ENCODE measurements at places on chromosomes 5 and 9. TPM values are rescaled to one million over a fixed set of nuclear protein-coding genes. Genes with fewer than 3 reads are reported as not detected.

Gene AQP3
- total RNA-seq, result 256 TPM

DNA sequence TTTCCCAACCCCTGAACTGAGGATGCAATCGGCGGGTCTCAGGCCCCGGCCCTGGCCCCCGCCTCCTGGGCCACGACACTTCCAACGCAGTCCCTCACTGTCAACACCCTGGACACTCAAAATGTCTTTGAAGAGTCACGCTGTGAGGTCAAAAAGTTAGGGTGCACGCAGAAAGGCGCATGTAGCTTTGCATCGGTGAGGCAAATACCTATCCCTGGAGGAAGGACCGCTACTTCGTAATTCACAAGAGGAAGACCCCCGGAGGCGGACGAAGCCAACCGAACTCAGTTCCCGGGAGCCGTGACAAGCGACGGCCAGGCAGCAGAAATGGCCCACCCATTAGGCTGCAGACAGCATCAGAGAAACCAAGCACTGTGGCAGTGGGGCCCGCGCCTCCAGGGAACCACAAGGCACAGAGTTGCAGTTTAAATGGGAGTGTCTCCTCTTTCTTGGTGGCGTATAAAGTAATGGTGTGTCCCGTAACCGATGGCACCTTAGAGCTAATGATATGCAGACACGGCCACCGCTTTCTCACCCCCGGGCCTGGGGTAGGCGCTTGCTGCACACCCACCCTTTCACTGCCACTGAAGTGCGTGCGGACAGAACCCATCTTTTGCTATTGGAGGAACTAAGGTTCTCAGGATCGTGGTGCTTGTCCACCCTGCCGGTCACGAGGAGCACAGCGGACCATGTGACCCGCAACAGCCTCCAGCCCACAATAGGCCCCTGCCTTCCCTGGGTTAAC is 9.0 kb downstream of the ADAMTS2 start:
- DNase-seq, result no peak

DNA sequence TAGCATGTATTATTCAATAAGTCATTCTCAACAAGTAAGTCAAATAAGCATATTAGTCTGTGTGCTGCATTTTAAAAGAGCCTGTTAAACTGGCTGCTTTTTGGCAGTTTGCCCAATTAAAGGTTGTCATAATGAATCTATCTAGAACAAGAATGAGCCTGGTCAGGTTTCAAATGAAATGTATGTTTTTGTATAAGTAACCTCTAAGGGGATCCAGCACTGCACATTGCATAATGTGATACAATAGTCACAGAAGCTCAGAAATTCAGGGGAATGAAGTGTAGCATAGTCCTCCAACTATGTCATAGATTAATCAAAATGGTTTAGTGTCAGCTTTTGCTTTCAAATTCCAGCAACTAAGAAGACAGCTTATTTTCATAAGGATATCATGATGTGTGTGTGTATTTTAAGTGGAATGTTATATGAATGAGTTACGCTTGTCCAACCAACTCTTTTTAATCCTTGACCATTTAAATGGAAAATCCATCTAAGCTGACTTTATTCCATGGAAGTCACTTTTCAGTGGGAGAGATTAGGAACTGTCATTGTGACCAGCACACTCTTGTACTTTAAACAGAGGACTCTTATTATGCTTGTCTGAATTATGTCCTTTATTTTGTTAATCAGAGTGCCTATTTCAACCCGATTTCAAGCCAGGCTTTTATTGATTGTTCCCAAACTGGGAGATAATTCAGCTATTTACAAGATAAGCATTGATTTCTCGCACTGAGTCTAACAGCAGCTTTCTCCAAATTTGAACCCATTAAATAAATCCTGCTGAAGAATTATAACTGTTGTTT is 283.9 kb upstream of the ADAMTSL1 start:
- DNase-seq, result no peak

DNA sequence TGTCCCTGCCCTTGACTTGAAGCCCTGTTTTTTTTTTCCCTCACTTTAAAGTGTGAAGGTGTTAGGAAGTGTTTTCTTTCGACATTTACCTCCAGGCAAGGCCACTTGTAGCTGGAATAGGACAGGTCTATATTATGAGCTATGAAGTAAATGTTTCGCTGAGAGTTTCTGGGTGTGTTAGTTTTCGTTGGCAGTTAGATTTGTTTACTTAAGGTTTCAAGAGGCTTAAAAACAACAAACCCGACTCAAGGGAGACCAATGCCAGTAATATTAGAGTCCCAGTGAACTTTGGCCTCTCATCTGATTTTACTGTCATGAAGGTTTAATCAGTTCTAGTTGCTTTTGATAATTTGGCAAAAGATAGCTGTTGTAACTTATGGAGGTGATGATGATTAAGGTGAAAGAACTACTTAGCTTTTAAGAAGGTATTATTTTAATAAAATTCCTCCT is 25.2 kb downstream of the OCLN start:
- no peak for DNase-seq

Gene OR2Y1
- not detected for total RNA-seq

Gene CENPH
- 30.3 TPM for total RNA-seq

- no peak for DNase-seq
These were observed 3.5 kb downstream of the TAF1L start for GRCh38 chr9:32631991-32632390.

Gene FOXD4L6
- total RNA-seq, result 0.09 TPM

- DNase-seq, result no peak
These were observed 51.2 kb upstream of the ADRA1B start for GRCh38 chr5:159864885-159865691.

GRCh38 chr5:124867137-124867704 is 120.8 kb upstream of the ZNF608 start:
- no peak for DNase-seq

DNA sequence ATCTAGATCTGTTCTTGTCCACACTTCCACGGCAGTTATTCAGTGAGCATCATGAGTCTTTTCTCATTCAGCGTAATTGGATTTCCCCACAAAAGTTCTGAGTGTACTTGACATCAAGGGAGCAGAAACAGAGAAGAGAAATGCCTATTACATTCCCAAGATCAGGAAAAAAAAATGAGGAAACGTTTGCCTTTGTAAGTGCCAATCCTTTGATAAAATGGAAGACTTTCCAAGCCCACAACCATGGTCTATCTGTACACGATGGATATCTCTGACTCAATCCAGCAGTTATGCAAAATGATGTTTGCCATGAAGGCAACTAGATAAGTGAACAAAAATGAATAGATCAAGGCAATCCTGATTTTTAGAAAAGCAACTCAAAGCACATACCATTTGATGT is 235.9 kb downstream of the DOCK8 start:
- no peak for DNase-seq

DNA sequence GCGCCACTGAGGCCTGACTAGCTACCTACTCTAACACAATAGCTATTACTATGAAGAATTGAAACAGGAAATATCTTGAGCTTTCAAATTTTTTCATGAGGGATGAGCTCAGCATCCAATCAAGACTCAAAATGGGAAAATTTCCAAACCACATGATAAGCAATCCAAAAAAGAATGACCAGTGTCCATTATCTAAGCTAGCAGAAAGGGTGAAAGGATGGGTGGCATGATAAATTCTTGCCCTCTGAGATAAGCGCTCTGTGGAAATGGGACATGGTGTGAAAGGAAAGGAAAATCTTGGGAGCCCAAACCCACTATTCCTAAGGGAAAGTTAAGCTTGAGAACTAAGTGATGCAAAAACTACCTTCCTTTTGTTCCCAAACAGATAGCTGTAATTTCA is 170.2 kb upstream of the NREP start:
- no peak for DNase-seq

Gene TSTD2
- total RNA-seq, result 16.0 TPM

DNA sequence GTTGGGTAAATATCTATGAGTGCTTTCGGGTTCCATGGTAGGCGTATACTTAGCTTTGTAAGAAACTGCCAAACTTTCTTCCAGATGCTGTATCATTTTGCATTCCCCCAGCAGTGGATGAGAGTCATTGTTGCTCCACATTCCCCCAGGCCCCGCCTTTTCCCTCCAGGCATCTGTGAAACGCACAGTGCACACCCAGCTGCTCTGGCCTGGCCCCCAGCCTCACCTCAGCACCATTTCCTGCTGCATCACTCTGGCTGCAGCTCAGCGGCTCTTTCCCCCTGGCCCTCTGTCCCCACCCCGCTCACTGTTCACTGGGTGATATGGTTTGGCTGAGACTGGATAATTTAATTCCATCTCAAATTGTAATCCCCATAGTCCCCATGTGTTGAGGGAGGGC is 76.6 kb upstream of the SPTLC1 start:
- no peak for DNase-seq

- DNase-seq, result no peak
These were observed 4.7 kb downstream of the GNAQ start for GRCh38 chr9:78026947-78027346.

- DNase-seq, result no peak
These were observed 15.9 kb downstream of the DAP start for GRCh38 chr5:10745133-10745532.

Gene PIP5KL1
- 0.33 TPM for total RNA-seq

DNA sequence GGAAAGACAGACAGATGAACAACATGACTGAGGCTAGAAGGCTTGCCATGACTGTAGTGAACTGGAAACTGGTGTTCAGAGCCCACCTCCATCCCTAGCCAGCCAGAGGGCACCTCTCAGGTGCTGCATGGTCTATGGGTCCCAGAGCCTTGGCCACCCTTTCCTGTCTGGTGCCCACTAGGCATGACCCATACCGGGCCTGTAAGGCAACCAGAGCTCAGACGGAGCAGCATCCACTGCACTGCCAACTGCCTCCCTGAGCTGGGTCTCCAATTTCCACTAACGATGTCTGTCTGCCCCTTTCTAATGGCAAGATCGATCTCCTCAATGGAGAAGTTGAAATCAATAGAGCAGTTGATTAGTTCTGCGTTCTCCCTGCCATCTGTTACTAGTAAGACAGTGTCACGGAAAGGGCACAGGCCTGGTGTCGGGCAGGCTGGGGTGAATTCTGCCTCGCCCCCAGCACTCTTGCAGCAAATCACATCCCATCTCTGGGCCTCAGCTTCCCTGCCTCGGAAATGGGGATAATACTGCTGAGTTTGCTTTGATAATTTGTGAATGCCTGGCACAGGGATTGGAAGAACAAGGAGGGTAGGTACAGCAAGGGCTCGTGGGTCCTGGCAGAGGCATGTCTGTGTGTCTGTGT is 172.3 kb upstream of the MVB12B start:
- DNase-seq, result no peak

DNA sequence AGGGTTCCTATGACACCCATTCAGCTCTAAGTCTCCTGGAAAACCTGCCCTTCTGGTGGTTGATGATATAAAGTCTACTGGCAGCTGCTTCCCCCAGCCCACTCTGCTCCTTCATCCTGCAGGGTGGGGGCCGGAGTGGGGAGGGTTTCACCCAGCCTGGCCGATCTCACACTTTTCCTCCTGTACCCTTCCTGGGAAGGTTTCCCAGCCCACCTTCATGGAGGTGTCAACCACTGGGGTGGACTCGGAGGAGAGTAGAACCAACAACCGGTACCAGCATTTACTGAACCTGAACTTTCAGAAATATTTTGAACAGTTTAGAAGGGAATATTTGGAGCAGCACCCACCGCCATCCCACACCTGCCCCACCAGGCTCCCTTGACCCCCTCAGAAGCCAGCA is 30.4 kb downstream of the ROR2 start:
- no peak for DNase-seq

DNA sequence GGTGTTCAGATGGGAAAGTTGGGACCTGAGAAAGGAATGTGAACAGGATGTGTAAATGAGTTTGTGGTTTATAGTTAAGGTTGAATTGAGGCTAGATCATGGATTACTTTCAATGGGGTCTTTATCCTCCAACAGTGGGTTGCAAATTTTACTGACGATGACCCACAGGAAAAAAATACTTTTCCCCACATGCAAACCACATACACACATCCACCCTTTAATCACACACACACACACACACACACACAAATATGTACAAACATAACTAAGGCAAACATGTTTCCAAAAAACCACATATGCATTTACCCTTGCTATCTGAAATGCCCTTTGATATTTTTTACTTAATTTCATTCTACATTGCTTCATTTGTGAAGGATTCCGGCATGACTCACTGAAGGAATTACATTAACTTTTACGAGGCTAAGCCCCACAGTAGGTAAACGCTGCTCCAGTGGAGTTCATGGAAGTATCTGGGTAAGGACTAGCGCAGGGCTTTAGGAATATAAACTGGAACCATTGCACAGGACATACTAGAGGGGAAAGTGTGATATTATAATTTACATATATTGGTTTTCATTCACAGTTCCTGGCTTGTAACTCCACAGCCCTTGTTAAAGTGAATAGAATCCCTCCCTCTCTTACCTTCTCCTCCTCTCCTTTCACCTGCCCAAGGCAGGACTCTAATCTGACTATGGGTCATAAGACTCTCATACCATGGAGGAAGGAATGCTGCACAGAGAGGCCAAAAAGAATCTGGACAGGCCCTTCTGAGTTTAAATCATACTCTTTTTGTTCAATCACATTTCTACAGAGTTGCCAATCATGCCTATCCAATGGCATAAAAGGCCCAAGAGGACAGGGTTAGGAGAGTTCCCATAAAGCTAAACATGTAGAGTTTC is 8.5 kb upstream of the SPEF2 start:
- no peak for DNase-seq

Gene ROPN1L
- 0.42 TPM for total RNA-seq

GRCh38 chr5:53479045-53479589 is 1.3 kb upstream of the FST start:
- DNase-seq, result no peak

DNA sequence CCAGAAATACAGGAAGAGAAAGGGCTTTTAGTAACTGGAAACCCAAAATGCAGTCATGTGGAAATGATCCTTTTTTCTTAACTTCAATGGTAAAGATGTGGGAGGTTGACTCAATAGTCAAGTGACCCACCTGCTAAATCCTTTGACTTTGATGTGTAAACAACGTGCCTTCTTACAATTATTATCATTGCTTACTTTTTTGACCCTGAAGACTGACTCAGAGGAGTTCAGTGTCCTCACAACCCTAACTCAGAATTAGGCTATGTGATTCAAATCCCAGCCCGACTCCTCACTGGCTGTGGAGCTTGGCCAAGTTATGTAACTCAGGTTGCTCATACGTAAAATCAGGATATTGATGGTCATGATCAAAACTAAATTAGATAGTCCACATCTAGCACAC is 27.9 kb downstream of the ANXA1 start:
- DNase-seq, result no peak

- no peak for DNase-seq
These were observed 1704.8 kb upstream of the CDH9 start for GRCh38 chr5:28743025-28743715.

GRCh38 chr9:106797299-106797698 is 65.7 kb upstream of the ZNF462 start:
- no peak for DNase-seq

DNA sequence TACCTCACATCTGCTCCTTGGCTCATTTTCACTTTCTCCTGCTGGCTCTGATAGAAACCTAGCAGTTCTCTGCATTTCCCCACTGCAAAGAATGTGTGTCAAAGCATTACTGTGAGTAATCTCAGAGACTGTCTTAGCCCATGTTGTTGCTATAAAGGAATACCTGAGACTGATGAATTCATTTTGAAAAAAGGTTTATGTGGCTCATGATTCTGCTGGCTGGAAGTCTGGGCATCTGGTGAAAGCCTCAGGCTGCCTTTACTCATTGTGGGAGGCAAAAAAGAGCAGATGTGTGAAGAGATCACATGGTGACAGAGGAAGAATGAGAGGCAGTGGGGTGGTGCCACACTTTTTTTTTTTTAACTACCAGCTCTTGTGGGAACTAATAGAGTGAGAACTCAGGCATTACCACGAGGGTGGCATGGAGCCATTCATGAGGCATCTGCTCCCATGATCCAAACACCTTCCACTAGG is 191.6 kb upstream of the CTNND2 start:
- no peak for DNase-seq
